Activated T-helper 17 cell treated with anti-CD3 and anti-CD28 coated beads, Interleukin-2, amount 50 U/mL, for 72 hours (primary cell): ENCODE measurements at places on chromosomes 2 and 18. TPM values are rescaled to one million over a fixed set of nuclear protein-coding genes. Genes with fewer than 3 reads are reported as not detected.

The SLC16A14 gene
- total RNA-seq: not detected

The CNTNAP5 gene
- not detected for total RNA-seq

The SIX2 gene
- not detected for total RNA-seq

DNA sequence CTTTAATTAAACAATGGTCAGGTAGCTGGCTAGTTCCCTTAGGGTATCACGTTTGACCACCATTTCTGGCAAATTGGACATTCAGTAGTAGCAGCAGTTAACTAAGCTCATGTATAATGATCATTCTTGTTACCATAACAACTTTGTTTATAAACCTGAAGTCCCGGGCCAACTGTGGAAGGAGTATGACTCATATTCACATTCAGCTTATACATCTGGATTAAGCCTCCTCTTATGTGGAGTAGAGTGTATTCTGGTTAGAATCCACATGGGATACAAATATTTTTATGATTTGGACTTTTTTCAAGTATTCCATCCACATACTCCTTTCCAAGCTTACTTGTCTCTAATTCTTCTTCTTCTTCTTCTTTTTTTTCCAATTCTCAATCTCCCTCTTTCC lies 70.3 kb upstream of the ZSWIM2 start:
- ATAC-seq: no peak

GRCh38 chr2:133562558-133562957 lies 5.7 kb downstream of the NCKAP5 start:
- ATAC-seq: no peak

DNA sequence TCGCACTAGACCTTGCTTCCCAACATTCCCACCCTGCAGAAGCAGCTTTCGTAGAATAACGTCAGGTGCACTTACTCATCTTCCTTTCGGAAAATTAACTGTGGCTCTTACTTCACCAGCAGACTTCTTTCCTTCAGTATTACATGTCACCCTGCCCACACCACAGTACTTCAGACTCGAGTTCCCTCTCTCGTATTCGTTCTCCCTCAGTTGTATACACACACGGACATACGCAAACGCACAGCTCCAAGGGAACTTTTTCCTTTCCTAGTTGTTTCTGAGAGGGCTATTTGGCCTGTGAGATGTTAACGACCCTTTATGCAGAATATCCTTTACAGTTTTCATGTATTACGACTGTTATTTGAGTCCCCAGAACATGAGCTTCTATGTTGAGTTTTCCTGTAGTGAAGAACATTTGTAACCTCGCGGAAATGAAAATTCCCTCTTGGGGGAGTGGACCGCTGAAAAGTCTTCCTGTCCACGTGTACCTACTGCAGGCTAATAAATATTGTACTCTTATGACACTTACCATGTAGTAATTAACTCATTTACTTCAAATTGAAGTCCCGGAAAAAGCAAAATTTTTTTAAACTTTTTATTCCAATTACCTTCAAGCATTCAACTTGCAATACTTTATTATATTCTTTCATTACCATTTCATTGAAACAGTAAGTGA lies 908 bp downstream of the ERLEC1 start:
- peak; percentile 63 for ATAC-seq

DNA sequence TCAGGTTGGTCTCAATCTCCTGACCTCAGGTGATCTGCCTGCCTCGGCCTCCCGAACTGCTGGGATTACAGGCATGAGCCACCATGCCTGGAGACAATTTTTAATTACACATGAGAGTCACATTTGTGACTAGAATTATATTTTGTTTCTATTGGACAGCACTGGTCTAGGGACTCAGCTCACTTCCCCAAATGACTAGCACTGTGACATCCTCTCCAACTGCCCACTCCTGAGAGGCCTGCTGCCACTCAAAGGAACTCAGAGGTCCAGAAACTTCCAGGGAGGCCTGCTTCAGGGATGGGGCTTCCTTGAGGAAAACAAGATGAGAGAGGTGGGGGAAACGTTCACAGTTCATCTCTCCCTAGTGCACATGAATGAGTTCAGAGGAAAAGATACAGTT lies 29.5 kb downstream of the TMEM163 start:
- no peak for ATAC-seq

DNA sequence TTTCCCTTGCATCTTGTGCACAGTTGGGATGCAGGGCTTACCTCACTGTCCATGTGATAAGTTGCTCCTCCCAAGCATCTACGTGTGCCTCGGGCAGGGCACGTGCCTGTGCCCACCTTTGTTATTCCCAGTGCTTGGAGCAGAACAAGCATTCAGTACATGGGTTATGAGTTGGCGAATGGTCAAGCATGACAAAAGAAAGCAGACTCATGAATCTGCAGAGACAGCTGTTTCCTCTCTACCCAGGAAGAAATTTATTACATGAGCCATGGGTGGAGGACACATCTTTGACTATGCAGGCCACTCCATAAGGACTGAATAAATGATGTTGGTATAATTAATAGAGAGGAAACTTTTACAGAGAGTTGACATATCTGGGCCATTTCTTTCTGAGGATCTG lies 127.8 kb downstream of the TPGS2 start:
- ATAC-seq: no peak

The ALPP gene
- 0.19 TPM for total RNA-seq

- ATAC-seq: no peak
Observed at GRCh38 chr2:215601990-215602721, 166.3 kb upstream of the FN1 start.

- ATAC-seq: no peak
Observed at GRCh38 chr2:217834057-217834620, 168.7 kb downstream of the TNS1 start.

- no peak for ATAC-seq
Observed at GRCh38 chr2:30464544-30465170, 17.6 kb downstream of the LCLAT1 start.

The CFAP65 gene
- not detected for total RNA-seq

The KIAA2012 gene
- not detected for total RNA-seq
